ENCODE measurements at places on chromosomes 3 and 15. TPM values are rescaled to one million over a fixed set of nuclear protein-coding genes. Genes with fewer than 3 reads are reported as not detected.

DNA sequence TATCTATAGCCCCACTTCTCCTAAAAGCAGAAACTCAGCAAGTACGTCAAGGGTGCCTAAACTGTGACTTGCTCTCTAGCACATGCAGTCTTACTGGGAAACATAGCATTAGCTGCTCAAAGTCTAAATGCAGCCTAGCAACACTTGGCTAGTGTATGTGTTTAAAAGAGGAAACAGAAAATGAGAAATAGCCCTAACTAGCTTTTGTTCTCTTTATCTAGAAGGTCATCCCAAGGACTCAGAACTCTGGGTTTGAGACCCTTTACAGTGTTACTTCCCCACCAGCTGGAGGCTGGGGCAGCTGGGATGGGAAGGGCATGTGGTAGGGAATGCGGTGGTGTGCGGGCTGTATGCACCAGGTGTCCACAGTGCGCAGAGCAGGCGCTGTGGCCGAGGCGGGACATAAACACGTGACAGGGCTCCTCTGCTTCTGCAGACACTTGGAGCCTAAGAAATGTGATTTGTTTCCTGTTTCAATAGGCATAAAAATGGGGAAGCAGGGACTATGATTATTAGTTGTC lies 13.3 kb downstream of the ETV5 start:
- DNase-seq: no peak

- DNase-seq: peak; percentile 41
Observed at GRCh38 chr3:106768941-106769480, 608.2 kb upstream of the CCDC54 start.

GRCh38 chr3:133532951-133533350 lies 40.5 kb upstream of the CDV3 start:
- DNase-seq: no peak

DNA sequence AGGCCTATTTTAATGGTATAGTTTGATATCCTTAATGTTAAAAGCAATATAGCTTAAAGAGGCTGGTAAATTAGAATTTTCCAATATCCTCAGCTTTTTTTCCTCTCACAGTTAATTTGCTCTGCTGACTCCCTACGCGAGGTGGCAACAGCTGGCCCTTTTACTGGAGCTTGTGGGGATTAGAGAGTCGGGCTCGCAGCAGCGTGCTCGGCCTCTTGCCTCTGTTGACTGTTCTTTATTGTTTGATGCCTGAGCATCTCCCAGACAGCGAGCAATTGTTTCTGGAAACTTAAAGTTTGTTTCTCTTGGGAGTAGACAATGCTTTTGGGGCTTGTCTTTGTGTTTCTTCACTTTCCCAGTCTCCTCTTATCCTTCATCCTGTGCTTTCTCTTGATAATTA lies 80.8 kb downstream of the OPA1 start:
- DNase-seq: no peak

IL17RB gene
- total RNA-seq: 0.25 TPM

GRCh38 chr3:20080956-20081554 lies 40.8 kb downstream of the KAT2B start:
- DNase-seq: no peak

DUOXA1 gene
- total RNA-seq: not detected

DNA sequence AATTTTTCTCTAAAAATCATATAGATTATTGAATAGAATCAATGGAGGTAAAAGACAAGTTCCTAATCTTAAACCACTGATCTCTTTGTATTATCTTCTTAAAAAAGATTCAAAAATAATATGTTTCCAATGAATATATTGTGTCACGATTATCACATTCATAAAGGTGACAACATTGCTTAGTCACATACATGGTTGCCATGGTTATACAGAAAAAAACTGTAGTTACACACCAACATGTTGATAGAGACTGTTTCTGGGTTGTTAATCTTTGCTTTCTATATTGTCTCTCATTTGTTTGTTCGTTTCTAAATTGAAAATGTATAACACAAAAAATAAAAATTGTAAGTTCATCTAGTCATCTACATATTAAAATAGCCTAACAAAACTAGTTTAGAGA lies 376.0 kb upstream of the ALCAM start:
- peak; percentile 24 for DNase-seq

DNA sequence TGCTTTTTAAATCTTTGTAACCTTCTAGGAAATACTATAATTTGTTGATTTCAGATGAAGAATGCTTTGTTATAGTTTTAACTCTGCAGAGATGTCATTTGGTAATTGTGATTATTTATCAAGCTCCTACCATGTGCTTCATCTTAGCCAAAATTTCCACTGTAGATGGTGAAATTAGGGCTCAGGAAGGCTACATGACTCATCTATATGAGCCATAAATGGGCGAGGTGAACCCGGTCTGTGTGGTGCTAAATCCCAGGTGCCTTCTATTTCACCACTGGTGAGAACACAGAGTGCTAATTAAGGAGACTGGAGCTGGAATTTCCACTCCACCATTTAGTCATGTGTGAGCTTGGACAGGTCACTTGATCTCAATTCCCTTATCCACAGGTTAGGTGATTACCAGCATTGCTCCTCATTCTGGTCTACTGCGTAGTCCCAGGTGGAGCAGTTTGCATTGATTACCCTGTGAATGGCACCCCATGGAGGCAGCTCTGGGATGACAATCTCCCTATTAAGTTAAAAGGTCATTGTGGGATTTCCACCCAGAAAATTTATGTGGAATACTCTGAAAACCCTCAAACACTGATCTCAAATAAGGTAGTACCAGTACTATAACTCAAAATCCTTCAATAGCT lies 2.8 kb upstream of the CCR3 start:
- DNase-seq: no peak

Data from M059J (cell line).